GM12864 (cell line): ENCODE measurements at places on chromosomes 5 and 9.
A peak's percentile ranks its signal among the peaks of the same experiment; 100 is the strongest.

- no peak for DNase-seq
Measured at GRCh38 chr5:115168829-115169486, 750 bp downstream of the TRIM36 start.

- DNase-seq = no peak
Measured at GRCh38 chr5:25649628-25650265, 1005.0 kb upstream of the CDH10 start.

- DNase-seq = no peak
Measured at GRCh38 chr9:99107421-99107820, 2.5 kb downstream of the TGFBR1 start.

DNA sequence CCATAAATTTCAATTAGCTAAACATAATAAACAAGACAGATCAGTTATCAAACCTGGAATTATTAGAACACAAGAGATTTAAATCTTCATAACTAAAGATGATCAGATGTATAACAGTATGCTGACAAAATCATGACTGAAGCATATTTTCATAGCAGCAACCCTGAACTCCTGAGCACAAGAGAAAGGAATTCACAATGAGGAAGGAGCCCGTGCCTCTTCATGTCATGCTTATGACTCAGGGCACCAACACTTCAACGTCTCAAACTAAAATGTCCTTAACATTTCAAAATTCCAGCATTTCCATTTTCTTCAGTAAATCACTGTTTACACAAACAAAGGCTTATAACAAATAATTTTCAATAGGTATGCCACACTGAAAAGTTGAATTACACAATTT is 6.7 kb downstream of the AP3B1 start:
- DNase-seq = no peak

DNA sequence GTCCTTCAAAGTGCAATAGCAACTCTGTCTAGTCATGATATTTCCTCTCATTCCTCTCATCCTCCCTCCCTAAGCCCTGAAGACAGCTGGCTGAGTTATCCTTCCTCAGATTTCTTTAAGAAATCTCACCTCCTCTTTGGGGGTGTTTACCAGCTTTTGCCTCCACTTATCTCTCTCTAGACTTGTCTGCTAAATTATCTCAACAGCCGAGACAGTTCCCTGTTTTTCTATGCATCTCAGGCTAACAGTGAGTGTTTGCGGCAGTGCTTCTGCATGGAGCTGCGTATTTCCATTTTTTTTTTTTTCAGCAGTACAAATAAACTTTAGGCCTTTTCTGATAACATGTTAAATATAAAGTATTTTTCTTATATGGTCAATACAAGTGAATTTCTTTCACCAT is 20.9 kb downstream of the KCTD16 start:
- DNase-seq = no peak

DNA sequence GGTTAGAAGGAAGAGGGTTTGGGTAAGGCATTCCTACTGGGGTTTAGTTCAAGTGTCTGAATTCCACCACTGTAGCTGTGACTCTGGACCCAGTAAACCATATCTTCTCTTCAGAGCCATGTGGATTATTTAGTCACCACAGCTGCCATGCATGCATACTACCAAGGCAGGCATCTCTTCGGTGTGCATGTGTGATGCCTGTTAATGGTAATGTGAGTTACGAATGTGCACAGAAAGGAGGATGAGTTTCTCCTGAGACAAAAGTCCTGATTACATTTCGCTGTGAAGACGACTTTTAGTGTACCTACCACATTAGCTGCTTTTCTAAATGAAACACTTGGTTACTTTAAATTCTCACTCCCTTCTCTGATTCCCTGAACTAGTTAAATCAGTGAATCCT is 9.3 kb downstream of the PBX3 start:
- no peak for DNase-seq

DNA sequence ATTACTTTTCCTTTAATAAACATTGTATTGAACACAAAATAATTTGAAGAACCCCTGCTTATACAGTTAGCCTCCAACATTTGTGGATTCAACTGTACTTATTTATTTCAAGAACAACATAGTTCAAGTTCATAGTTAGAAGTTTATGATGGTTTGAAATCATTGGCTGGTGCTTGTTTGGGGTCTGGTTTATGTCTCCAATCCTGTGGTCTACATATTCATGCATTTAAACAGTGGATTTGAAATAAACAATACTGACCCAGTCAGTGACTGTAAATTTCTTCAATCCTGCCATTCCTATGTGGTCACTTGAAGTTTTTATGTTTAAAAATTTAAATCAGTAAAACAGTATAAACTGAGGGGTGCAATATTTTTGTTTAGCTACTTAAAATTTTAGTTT is 145.1 kb upstream of the TRPC7 start:
- no peak for DNase-seq

DNA sequence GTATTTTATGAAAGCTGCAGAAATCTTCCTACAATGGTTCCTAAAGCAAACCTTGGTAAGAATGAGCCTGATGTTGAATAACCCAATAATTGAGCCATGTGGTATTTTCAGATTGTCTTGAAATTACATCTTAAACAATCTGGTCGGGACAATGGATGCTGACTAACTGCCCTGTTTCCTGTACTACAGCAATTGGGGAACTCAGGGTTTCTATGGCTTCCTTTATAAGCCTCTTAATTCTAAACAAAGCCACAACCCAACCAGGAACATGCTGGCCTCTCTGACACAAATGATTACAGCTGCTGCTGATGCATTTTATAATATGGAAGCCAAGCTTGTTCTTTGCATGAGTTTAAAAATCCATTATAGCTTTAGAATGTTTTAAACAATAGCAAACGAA is 30.2 kb downstream of the PTPN3 start:
- no peak for DNase-seq

GRCh38 chr5:131947445-131947844 is 2.0 kb upstream of the MEIKIN start:
- DNase-seq = no peak

GRCh38 chr5:154444556-154445421 is 1.0 kb upstream of the SAP30L start:
- no peak for DNase-seq

- no peak for DNase-seq
Measured at GRCh38 chr5:2370626-2371418, 380.7 kb downstream of the IRX2 start.

DNA sequence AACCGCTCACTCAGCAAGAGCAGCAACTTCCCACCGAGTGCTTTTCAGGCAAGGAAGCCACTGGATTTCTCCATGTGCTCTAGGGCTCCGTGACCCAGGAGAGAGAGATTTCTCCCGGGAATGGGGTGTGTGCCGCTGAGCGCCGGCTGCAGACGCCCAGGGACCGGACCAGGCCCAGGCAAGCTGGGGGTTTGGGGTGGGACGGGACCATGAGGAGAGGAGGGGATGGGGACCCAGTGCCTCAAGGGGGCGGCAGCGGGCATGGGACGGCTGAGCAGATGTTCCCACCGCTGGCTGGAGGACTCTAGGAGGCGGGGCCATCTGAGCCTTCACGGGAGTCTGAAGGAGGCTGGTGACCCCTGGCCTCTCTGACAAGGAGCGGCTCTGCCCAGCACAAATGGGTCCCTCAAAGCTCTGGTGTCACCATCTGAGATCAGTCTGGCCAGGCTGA is 8.5 kb downstream of the LCN9 start:
- no peak for DNase-seq

GRCh38 chr5:65802080-65802479 is 80.1 kb downstream of the NLN start:
- DNase-seq = no peak

GRCh38 chr9:9341203-9341602 is 1271.6 kb downstream of the PTPRD start:
- no peak for DNase-seq

- DNase-seq = no peak
Measured at GRCh38 chr5:177304392-177305119, 957 bp downstream of the PRELID1 start.

GRCh38 chr9:12464400-12464799 is 228.8 kb upstream of the TYRP1 start:
- no peak for DNase-seq

- no peak for DNase-seq
Measured at GRCh38 chr5:68220914-68221313, 5.4 kb downstream of the PIK3R1 start.

DNA sequence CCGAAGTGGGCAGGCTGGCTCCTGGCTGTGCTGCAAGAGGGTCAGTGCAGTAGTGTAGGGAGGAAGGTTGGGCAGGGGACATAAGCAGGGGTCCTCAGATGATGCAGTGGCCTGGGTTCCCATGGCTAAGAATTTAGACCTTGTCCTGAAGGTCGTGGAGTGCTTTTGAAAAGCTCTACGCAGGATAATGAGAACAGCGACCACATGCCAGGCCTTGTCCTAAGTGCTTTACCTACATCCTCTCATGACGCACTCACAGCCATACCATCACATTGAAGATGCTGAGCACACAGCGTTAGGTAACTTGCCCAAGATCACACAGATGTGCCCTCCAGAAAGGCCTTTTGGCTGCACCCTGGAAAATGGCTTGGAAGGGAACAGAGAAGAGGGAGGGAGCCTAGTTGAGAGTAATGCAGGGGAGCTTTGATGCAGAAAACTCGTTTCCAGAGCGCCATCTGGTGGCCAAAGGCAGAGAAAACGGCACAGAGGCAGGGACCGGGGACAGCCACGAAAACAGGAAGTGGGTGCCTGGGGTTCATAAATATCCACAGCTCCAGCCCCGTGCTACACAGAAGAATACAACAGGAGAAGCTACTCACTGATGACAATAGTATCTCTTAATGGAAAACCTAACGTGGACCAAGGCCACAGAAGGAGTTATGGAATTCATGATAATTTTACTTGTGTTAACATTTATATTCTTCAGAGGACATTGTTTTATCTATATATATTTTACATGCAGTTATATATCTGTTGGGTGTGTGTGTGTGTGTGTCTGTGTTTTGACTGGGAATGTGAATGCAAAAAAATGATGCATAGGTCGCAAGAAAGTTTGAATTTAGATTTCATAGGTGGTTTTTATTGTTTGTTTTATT is 2.7 kb upstream of the PCDH12 start:
- DNase-seq = peak; percentile 67

DNA sequence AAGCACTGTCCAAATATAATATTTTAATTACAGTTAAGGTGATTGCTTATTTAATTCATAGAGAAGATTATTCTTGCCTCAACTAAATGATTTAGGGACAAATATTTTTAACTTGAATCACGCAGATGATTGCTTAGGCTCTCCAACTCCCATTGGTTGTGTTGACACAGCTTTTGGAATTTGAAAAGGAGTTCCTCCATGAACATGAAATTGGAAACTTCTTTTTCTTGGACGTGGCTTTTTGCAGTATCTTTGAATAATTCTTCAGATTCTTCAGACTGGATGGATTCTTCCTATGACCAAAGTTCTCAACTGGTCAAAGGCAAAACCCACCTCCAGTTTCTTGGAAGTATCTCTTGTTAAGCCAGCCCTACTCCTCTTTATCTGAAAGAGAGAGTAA is 456.4 kb upstream of the KLF4 start:
- DNase-seq = no peak

- no peak for DNase-seq
Measured at GRCh38 chr5:169696621-169697510, 59.8 kb downstream of the DOCK2 start.

GRCh38 chr5:78542321-78542840 is 106.2 kb downstream of the LHFPL2 start:
- DNase-seq = no peak

- no peak for DNase-seq
Measured at GRCh38 chr9:138103849-138104206, 226.2 kb downstream of the CACNA1B start.

DNA sequence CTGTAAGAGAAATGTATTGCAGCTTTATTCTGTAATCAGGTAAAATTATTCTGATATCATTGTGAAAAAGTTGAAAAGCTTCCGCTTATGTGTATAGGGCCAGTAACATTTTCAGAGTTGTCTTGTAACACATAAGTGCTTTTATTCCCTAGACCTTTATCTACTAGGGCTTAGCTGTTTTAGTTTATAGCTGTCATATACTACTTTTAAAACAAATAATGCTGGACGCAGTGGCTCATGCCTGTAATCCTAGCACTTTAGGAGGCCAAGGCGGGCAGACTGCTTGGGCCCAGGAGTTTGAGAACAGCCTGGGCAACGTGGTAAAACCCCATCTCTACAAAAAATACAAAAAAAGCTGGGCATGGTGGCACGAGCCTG is 33.1 kb downstream of the SLC25A51 start:
- no peak for DNase-seq

DNA sequence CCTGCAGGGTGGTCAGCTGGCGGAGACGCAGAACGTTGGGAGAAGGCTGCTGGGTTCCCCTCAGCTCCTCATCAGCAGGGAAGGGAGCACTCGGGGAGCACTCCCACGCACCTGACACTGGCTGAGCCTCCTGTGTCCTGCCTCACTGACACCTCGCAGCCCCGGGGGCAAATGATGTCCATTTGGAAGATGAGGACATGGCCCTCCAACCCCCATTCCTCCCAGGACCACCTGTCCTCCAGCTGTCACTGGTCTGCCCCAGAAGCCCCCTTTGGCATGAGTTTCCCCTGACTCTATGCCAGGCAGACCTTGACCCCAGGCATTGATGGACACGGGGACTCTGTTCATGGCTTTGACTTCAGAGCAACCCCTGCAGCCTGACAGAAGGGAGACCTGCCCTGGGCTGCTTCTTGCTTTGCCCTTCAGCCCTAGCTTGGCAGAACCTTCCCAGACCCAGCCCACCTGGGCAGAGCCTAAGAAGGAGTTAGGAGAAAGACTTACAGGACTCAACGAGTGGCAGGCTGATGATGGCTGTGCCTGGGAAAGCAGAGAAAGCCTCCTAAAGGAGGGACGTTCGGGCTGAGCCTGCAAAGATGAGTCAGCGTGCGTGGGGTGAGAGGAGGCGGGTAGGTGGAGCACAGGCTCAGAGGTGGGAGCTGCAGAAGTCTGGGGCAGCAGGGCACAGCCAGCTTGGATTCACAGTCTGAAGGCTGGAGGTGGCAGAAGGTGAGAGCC is 90.6 kb downstream of the LMX1B start:
- no peak for DNase-seq

DNA sequence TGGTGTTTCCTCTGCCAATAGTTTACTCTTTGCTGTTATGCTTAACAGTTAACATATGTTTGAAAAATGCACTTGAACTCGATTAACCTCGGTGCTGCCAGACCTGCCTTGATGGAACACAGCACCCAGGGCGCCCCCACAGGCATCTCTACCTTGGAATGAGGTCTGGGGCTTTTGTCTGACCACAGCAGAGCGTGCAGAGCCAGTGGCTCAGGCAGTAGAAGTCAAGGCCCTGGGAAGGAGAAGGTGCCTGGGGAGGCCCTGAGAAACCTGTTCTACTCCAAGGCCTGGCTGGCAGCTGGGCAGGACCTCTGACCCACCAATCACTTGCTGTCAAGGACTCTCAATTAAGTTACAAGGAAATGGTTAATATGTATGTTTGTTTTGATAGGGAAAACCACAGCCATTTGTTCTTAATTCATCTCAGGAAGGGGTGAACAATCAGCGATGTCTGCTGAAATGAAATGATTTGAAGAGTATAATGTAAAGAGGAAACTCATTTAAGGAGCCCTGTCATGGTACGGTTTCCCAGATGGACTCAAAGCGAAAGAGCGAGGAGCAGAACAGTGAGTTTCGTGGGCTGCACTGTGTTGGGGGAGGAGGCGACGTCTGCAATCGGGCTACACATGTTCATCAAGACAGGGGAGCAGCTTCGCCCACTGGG is 21.9 kb downstream of the MACROH2A1 start:
- DNase-seq = no peak
